ENCODE measurements at places on chromosomes 3 and 15.

DNA sequence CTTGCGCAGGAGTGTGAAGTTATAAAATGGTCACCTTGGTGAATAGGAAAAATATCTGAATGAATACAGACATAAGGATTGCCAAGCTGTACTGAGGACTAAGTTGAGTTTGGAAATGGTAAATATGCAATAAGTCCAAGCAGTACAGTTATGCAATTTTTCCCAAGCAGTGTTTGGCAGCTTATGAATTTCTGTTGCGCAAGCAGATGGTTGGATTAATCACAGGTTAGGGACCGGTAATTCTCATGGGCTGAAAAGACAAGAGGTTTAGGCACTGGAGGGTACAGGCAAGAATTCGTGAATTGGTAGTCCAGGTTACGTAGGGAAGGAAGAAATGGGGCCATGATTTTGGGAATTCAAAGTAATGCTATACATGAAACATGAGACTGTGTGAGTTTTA, 210.3 kb downstream of the RAP2B start:
- peak; percentile 90 for DNase-seq

- peak; percentile 46 for DNase-seq
These were observed 79.1 kb upstream of the ABI3BP start for GRCh38 chr3:101072300-101072699.

- no peak for DNase-seq
These were observed 25.6 kb downstream of the RPL22L1 start for GRCh38 chr3:170844377-170844776.

DNA sequence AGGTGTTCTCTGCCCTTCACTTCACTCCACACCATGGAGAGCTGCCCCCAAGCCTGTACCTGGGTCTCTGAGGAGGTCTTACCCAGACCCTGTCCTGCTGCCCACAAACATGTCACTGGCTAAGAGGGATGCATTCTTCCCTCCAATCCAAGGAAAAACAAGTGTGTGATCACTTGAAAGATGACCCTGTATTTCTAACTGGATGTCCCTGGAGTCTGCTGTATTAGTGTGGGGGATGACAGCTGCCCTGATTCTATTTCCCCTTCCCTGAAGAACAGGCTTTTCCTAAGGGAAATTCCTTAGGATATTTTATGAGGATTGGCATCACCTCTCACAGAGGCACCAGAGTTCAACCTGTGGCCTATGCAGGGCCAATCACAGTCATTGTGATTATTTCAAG, 55.0 kb upstream of the GATA2 start:
- DNase-seq = no peak

GRCh38 chr15:94164202-94164807, 67.1 kb upstream of the MCTP2 start:
- peak; percentile 59 for DNase-seq

DNA sequence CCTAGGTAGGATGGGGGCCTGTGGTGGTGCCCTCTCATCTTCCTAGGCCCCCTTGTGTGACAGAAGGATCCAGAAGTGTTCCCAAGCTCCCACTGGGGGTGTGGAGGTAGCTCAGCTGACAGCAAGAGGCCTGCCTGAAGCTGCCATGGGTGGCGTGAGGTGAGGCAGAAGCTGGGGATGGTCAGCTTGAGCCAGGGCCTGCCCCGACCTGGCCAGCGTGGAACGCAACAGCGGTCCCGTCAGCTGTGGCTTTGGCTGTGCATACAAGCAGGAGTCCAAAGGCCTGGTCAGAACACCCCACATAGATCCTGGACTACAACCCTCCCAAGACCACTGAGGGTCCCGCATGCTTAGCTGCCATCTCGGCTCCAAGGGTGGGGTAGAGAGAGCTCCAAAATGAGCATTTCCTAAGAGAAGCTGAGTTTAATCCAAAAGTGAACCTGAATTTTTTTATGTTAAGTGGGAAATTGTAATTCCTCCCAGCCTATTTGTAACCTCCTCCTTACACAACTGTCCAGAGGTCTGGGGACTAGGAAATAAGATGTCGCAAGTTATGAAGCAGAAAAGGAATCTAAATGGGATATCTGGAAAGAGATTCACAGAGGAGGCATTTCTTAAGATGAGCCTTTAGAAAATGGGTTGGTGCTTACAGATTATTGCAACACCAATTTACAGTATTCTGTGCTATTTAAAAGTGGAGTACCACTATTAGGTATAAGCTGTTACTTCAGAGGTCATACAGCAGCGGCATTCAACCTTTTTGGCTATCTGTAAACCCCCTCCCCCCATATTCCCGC, 9.9 kb upstream of the PLA2G4D start:
- DNase-seq = peak; percentile 54

Measured in fibroblast of mammary gland (primary cell).